ENCODE measurements at places on chromosomes 13 and 19.

DNA sequence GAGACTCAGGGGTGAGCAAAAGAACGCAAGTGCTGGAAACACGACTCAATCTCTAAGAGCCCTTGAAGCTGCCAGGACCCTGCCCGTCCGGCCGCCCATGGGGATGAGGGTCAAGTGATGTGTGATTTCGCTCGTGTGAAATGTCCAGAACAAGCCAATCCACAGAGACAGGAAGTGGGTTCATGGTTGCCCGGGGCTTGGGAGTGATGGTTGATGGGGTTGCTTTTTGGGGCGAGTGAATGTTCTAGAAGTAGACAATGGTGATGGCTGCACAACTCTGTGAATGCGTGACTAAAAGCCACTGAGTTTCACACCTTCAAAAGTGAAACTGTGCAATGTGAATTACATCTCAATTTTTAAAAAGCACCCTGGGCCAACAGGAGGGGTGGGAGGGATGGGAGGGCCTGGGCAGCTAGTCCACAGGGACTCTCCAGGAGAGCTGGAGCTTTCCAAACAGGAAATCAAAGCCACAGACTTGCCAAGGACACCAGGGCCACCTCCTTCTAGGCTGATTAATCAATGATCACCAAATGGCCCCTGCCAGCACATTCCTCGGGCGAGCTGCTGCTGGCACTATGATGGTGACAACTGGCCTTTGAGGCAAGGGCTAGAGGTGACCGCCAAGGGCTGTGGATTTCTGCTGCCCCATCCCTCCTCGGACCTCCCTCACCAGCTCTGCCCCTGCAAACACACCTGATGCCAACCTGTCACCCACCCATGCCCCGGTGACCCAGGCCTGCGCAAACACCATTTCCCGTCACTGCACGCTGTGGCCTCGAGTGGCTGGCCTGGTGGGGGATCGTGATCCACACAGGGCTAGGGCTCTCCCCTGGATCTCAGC is 14.0 kb downstream of the DPP9 start:
- no peak for DNase-seq

DNA sequence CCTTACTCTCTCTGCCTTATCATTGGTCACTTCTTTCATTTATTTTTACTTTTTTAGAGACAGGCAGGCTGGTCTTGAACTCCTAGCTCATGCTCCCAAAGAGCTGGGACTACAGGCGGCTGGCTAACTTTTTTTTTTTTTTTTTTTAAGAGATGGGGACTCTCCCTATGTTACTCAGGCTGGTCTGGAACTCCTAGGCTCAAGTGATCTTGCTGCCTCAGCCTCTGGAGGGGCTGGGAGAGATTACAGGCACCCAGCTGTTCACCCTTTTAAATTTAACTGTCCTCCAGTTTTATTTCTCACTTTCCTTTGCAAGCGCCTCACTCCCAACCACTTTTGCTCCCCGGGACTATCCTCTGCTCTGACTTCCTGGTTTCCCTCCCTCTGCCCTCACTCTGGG is 5.6 kb upstream of the CLDN10 start:
- no peak for DNase-seq

- DNase-seq, result no peak
These were observed 14.5 kb downstream of the ZNF708 start for GRCh38 chr19:21314676-21315075.

DNA sequence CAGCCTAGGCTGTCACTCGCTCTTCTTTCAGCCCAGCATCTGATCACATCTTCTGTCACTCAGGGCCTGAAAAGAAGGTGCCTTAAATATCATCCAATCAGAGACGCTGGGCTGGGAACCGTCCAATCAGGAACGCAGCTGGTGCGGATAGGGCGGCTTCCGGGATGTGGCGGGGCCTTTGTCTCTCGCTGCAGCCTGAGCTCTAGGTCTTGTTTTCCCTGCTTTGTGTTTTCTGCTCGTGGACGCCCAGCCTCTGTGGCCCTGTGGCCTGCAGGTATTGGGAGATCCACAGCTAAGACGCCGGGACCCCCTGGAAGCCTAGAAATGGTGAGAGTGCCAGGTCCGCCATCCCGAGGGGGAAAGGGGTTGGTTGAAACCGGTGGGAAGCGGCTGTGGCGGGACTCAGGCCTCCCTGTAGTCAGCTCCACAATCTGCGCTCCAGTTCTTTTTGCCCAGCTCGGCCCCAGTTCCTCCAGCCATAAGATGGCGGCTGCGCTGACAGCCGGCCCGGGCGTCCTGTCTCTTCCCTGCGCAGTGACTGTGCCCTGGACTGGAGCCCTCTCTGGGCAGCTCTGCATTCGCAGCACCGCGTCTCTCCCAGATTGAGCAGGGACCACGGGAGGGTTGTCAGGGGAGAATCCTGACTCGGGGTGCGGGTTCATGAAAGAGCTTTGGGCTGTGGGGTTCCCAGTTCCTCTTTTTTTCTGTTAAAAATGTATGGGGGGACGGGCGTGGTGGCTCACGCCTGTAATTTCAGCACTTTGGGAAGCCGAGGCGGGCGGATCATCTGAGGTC is at the start of gene ZNF85:
Gene ZNF85, plus strand, starts transcription at position 175 of the 795 bp plus-strand sequence. Its CDS starts 150 bp downstream, at position 325.
- DNase-seq, result peak; percentile 75

DNA sequence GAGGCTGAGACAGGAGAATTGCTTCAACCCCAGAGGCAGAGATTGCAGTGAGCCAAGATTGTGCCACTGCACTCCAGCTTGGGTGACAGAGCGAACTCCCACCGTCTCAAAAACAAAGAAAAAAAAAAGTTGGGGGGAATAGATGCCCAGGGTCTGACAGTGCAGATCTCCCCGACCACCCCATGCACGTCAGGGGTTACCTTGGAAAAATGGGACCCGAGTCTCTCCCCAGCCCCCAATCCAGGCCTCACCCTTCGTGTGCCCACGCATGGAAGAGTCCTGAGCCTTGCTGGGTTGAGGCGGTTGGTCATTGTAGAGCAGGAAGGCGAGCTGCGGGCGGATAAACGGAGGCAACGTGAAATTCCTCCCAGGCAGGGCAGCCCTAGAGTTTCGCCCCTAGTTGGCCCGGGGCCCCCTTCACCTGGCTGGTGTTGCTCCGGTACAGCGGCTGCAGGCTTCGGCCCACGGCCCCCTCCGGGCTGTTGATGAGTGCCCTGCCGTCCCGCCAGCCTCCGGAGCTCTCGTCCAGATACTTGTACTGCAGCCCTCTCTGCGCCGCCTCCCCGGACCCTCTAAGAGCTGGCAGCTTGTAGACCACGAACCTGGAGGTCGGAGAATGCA is 588 bp downstream of the DNASE2 start:
- no peak for DNase-seq

All from stimulated activated effector memory CD8-positive, alpha-beta T cell treated with anti-CD3 and anti-CD28 coated beads, Interleukin-12 subunit alpha, Interleukin-12 subunit beta, amount 100 ng/mL, for 72 hours (primary cell).